ENCODE measurements at places on chromosomes 1 and 21.
A peak's percentile ranks its signal among the peaks of the same experiment; 100 is the strongest.

DNA sequence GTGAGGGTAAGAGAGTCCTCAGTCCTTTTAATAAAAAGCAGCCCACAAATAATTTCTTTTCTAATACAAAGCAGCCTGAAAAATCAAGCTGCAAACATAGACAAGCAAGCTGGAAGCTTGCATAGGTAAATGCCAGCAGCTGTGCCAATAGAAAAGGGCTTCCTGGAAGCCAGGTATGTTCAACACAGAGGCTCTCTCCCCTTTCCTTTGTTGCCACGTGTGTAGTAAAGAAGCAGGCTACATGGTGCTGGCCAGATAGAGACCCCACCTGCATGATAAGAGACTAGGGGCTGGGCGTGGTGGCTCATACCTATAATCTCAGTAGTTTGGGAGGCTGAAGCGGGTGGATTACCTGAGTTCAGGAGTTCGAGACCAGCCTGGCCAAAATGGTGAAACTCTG, 50.1 kb upstream of the ERRFI1 start:
- DNase-seq: no peak

DNA sequence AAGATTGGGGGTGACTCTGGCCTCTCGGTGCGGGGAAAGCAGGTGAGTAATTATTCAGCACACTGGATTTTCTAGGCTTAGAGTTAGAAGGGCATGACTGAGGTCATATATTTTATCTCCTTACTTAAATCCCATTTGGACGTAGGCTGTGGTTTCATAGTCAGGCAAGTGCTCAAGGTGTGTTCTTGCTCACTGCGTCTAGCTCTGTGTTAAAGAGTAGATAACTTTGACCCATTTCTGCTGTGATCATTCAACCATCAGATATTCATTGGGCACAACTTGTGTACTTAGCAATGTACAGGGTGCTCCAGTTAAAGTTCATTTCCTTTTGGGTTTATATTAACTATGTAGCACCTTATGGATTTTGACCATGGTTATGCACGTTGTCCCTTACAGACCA, 14.6 kb downstream of the PFKFB2 start:
- DNase-seq: no peak

- no peak for DNase-seq
Measured at GRCh38 chr1:245375789-245376460, 221.1 kb downstream of the KIF26B start.

- peak; percentile 64 for DNase-seq
Measured at GRCh38 chr21:34544032-34544496, 32.1 kb upstream of the KCNE1 start.

- DNase-seq: no peak
Measured at GRCh38 chr1:27864264-27864895, 8.0 kb upstream of the THEMIS2 start.

GRCh38 chr1:50265790-50266314, 157.1 kb downstream of the ELAVL4 start:
- DNase-seq: no peak

GRCh38 chr1:66768965-66769364, 16.7 kb downstream of the DYNLT5 start:
- DNase-seq: no peak

DNA sequence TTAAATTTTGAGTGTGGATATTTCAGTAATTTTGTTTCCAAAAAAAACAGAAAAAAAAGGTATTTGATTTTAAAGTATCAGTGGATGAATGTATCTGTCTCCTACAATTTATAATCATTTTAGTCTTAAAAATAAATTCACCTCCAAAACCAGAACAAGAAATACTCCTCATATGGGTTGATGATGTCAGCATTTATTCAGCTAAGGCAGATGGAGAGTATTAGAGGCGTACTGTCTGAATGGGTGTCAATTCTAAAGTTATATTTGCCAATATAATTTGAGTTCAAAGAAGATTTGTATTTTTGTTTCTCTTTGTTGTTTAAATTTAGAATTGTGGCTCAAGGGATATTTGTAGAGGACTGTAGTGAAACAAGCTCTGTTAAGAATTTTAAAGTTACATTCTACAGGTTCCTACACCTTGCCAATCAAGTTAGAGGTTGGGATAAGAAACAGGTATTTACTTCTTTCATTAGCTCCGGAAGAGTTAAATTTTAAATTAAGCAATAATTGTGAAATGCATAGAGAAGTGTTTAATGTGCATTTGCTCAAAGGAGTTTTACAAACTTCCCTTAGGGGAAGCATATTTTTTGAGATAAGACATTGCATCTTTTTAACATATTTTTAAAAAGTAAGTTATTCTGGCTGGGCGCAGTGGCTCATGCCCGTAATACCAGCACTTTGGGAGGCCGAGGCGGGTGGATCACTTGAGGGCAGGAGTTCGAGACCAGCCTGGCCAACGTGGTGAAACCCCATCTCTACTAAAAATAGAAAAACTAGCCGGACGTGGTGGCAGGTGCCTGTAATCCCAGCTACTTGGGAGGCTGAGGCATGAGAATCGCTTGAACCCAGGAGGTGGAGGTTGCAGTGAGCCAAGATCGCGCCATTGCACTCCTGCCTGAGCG, 1.2 kb downstream of the PLA2G4A start:
- no peak for DNase-seq

DNA sequence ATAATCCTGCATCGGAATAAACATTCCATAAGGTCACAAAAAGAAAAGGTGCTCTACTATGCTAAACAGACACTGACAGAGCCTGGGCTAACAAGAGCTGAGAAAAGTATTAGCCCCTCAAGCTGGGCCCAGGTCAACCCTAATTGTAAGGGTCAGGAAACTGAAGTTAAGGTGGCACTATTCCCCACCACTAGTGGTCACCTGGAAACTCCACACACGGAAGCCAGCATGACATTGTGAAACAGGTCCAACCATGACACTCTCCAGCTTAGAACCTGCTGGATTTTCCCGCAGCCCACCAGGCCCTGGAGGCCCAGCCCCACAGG, 1.2 kb downstream of the PTTG1IP start:
- peak; percentile 15 for DNase-seq

- no peak for DNase-seq
Measured at GRCh38 chr1:210236840-210237409, 4.3 kb downstream of the SERTAD4 start.

GRCh38 chr21:44593598-44594405, 1.5 kb upstream of the KRTAP10-6 start:
- DNase-seq: no peak

DNA sequence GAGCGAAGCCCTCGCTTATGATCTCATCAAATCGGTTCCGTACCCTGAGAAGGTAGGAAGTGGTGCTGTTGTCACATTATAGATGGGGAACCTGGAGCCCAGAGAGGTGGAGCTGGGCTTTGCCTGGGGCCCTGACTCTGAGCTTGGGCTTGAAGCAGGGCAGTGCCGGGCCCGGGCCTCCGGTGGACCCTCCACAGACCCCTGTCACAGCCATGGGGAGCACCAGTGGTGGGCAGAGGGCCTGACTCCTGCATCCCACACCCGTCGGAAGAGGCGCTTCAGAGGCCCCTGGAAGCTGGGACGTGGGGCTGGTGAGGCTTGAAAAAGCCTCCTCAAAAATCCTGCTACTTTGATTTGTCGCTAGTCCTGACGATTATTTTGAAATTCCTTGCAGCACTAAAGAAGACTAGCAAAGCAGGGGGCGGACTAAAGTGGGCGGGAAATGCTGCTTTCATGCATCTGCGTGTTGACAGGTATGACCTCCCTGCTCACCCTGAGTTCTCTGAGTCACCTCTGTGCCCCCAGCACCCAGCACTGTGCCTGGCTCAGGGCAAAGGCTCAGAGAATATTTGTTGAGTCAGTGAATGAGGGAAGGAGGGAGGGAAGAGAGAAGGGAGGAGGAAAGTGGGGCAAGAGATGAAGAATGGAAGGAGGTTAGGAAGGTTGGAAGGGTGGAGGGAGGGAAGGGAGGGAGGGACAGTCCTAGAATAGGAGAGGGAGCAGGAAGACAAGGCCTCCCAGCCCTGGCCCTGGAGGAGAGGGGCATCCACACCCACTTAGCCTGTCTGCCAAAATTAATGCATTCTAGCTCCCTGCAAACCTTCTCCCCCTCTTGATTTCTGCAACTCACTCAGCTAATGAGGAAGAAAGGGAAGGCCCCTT, 262.8 kb upstream of the VAMP3 start:
- DNase-seq: no peak

GRCh38 chr1:53367503-53368313, 39.8 kb upstream of the LRP8 start:
- no peak for DNase-seq

GRCh38 chr1:68379085-68379478, 70.7 kb downstream of the RPE65 start:
- peak; percentile 24 for DNase-seq

DNA sequence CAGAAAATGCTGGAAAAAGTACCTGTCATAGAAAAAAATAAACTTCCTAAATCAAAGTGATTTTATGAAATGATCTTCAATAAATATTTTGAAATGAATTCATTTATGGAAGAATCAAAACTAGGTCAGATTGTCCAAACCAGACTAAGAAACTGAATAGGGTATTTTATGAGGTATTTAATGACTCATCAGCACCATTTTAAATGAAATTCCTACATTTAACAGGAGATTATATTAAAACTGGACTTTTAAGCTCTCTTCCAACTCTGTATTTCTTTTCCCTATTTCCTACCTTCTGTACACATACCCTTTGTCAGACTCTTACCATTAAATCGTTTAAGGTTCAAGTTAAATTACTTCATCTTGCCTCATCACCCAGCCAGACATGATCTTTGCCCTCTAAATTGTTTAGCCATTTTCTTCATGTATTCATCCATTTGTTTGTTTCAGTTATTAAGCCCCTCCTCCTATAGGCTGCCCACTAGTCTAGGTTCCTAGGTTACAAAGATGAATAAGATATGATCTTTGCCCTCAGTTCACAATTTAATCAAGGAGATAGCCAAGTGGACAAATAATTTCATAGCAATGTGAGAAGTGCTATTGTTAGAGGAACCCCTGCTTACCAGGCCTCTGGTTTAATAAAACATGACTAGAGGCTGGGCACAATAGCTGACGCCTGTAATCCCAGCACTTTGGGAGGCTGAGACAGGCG, 25.0 kb downstream of the TATDN3 start:
- DNase-seq: no peak

- DNase-seq: peak; percentile 15
Measured at GRCh38 chr1:78339490-78339889, 151.3 kb upstream of the PTGFR start.

DNA sequence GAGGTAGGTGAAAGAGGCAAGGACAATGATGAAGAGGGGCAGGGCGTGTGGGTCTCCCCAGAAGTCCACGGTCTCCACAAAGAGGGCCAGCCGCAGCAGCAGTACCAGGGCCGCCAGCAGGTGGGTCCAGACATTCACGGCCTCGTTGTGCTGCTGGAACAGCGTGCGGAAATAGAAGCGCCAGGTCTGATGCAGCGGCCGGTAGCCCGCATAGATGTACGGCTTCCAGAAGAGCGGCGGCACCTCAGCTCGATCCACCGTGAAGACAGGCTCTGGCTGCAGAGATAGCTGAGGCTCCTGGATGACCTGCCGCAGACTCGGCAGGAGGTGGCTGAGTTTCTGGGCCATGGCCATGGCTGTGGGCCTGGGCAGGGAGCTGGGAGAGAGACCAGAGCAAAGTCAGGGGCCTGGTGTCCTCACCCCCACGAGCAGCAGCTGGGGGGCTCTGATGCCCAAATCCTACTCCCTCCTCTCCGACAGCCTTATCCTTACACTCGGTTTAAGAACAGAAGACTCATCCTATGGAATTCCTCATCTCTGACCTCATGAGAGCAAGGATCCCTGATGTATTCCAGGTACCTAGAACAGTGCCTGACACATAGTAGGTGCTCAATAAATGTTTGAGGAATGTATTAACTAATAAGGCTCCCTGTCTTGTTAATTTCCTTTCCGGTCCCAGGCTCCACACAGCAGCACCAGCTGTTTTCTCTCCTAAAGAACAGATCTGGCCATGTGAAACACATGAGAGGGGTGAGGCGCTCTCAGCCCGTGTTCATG, 4.4 kb upstream of the AUNIP start:
- DNase-seq: no peak

DNA sequence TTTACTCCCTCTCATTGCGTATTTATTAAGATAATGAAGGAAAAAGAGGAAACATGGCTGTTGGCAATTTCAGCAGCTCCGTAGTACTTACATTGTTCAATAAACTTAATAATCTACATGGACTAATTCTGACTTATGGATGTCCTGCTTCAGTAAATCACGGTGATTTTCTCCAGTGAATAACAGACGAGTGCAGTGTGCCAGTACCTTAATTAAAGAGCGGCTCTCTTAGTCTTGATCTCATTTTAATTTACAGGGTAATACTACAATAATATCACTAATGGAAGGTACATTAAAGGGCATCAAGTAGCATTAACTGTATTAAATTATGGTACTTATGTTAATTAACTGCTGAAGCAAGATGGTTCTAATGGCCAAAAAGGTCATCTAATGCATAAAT, 187.2 kb downstream of the NTNG1 start:
- DNase-seq: no peak

DNA sequence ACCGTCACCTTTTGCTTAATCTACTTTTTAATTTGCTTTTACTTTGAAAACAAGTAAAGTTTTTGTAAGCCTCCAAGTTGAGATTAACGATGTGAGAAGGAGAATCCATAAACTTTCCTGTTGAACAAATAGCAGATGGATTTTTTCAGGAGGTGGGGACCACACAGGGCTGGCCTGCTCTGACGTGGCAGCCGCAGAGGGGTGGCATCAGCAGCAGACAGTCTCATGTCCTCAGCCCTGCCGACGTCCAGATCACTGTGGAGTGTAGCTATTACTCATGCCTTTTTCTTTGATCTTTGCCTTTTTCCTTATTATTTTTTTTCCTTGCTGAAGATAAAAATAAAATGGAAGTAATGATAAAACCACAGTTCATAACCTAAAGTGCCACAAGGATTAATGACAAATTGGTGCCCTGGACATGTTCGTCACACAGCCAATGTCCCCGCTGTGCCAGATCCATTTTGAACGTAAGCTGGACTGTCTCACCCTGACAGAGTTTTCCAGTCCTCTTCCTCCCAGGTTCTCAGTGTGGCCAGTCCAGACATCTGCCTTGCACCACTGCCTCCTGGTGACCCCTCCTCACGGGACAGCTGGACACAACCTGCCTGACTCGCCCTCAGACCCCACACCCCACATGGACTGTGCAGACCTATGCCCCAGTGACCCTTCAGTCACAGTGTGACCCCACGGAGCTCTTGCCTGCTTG, 15.4 kb upstream of the ZBTB21 start:
- no peak for DNase-seq

- no peak for DNase-seq
Measured at GRCh38 chr1:146031476-146031875, 9.9 kb upstream of the HJV start.

GRCh38 chr1:245168906-245169305, 14.1 kb downstream of the KIF26B start:
- no peak for DNase-seq

GRCh38 chr1:199084293-199084692, 445.5 kb downstream of the PTPRC start:
- no peak for DNase-seq

DNA sequence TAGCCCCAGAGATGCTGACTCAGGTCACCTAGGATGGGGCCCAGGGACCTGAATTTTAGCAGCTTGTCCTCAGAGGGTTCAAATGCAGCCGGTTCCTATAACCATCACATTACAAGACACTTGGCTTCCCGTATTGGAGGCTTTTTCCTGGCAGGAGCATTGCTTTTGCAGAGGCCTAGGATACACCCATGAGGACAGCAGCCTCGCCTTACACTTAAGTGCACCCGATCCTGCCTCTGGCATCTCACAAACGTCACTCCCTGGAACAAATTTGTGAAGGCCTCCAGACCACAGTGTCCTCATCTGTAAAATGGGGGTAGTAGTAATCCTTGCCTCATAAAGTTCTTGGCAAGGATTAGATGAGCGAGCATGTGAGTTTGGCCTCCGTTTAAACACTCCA, 130.0 kb downstream of the KAZN start:
- DNase-seq: no peak
